Activated CD4-positive, alpha-beta memory T cell treated with anti-CD3 and anti-CD28 coated beads, Interleukin-2, amount 10 ng/mL, durations not matched to agents 7 days and 5 days (primary cell): ENCODE measurements at places on chromosomes 12 and 14. TPM values are rescaled to one million over a fixed set of nuclear protein-coding genes. Genes with fewer than 3 reads are reported as not detected.

SRP54 gene
- total RNA-seq: 69.4 TPM

DNA sequence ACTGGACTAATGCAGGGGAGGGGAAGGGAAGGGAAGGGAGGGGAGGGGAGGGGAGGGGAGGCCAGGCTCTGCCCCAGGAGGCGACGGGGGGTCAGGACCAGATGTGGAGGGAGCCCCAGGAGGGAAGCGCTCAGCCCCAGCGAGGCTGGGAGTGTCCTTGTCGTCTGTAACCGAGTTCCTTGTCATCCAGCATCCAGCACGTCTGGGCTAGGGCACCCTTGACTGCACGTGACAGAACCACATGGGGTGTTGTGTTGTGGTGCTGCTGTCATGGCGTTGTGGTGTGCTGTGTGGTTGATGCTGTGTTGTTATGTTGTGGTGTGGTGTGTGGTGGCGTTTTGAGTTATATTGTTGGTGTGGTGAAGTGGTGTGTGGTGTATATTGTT, 28.4 kb upstream of the SFSWAP start:
- DNase-seq: no peak

GRCh38 chr12:47223031-47223847, 143.5 kb upstream of the AMIGO2 start:
- DNase-seq: no peak

GRCh38 chr12:10147714-10148403, 17.9 kb upstream of the CLEC7A start:
- DNase-seq: no peak

- DNase-seq: no peak
Observed at GRCh38 chr14:84225268-84225667, 1304.7 kb upstream of the FLRT2 start.

GRCh38 chr12:121504505-121504904, 76.3 kb downstream of the KDM2B start:
- DNase-seq: no peak
